ENCODE measurements at places on chromosomes 1 and 21.

- DNase-seq: no peak
These were observed 203.2 kb downstream of the C1orf94 start for GRCh38 chr1:34379911-34380310.

DNA sequence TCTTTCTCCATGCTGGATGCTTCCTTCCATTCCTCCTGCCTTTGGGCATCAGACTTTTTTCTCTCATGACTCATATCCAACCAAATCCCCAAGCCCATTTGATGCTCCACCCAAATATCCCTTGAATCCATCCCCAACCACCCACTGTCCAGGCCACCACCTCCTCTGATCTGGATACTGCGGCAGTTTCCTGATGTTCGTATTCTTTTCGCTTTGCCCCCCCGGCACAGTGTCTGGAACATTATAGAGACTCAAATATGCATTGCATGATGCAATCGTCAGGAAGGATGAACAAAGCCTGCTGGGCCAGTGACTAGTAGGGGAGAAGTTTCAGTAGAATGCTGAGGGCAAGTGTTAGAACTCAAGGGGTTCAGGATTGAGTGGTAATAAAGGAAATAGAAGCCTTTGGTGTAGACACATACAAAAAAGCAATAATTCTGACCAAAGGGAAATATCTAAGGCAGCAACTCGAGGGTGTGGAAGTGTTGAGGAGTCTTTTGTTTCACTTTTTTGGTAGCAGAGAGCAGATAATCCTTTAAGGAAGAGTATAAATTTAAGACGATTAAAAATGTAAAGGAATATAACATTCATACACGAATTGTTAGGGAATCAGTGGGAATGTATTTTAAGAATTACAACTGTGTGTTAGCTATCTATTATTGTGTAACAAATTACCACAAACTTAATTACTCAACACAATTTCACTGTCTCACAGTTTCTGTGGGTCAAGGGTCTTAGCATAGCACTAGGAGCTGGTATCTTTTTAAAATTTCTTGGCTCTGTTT lies 7.5 kb downstream of the S100A11 start:
- peak; percentile 69 for DNase-seq

DNA sequence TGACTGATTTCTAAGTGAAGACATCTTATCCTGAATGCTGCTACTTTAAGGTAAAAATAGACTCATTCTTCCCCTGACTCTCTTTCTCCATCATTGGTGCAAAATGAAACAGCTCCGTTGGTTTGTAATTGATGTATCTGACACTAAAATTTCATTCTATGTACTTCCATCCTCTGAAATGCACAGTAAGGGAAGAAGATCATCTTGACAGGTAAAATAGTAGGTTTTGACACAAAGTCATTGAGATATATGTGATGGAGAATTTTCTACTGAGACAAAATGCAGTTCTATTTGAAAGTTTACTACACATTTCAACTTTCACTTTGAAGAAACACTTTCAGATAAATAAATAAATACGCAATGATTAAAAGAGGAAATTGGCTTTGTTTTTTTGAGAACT lies 348.9 kb downstream of the SMYD3 start:
- DNase-seq: no peak

DNA sequence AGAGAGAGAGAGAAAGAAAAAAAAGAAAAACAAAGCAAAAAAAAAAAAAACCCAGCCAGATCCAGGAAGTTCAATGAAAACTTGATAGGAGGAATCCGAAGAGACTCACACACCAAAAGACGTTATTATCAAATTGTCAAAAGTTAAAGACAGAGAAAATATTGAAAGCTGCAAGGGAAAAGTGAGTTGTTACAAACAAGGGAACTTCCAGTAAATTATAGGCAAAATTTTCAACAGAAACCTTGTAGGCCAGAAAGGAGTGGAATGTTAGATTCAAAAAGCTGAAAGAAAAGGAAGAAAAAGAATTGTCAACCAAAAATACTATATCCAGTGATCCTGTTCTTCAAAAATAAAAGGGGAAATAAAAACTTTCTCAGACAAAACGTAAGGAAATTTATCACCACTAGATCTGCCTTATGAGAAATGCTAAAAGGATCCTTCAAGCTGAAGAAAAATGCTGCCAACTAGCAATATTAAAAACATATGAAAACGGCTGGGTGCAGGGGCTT lies 23.6 kb downstream of the ERO1B start:
- DNase-seq: no peak

Data from activated naive CD4-positive, alpha-beta T cell treated with anti-CD3 and anti-CD28 coated beads for 36 hours (primary cell).